Hepatocyte (in vitro differentiated cells): ENCODE measurements at places on chromosomes 6 and 20. TPM values are rescaled to one million over a fixed set of nuclear protein-coding genes. Genes with fewer than 3 reads are reported as not detected.
A peak's percentile ranks its signal among the peaks of the same experiment; 100 is the strongest.

- H3K4me1 ChIP-seq = peaks cover 6% of the 10 kb centered on the region
- DNase-seq = peak; percentile 82
- peak overlapping the region; percentile 87 for H3K27ac ChIP-seq
- H3K27me3 ChIP-seq = no peaks in the 10 kb centered on the region
- no peaks in the 10 kb centered on the region for H3K36me3 ChIP-seq
- peak overlapping the region; percentile 59 for H3K4me3 ChIP-seq
These were observed 56.6 kb upstream of the RREB1 start for GRCh38 chr6:7050872-7051779.

DNA sequence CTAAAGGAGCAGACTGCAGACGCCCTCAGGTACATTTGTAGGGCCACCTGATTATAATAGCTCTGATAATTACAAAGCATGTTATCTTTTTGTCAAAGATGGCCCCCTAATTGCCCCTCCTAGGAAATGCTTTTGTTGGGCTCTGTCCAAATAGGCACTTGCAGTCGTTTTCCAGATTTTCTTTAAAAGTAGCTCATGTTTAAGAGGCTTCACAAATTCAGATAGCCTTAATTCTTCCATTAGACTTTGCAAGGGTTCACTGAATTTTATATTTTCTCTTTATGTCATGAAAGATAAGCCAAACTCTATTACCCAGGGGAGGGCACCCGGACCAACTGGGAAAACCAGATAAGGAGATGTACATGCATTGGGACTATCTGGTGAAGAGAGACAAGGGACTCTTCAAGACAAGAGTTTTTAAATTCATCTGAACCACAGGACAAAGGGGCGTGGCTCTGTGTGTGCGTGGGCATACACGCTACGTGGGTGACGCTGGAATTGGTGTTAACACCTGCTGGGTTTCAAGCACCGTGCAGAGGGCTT is 95.6 kb downstream of the TOX2 start:
- no peaks in the 10 kb centered on the region for H3K27me3 ChIP-seq
- no peak for DNase-seq
- H3K4me3 ChIP-seq = no peak overlapping the region

DNA sequence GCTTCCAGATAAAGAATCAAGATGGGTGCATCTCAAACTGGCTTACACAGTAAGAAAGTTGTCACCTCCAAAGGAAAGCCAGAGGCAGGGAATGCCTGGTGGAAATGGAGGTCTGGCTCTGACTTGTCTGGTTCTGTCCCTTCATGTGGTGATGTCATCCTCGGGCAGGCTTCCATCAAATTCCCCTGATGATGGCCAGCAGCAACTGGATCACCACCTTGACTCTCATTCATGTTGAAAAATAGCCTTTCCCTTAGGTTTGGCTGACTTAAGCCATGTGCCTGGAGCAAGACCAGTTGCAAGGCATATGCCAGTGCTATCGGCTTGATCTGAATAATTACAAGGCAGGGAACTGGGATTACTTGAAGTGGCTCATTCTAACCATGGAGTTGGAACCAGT is 28.8 kb downstream of the IMPG1 start:
- no peaks in the 10 kb centered on the region for H3K27me3 ChIP-seq
- H3K4me3 ChIP-seq = no peak overlapping the region
- H3K4me1 ChIP-seq = no peaks in the 10 kb centered on the region
- no peak overlapping the region for H3K27ac ChIP-seq
- no peak for DNase-seq

DNA sequence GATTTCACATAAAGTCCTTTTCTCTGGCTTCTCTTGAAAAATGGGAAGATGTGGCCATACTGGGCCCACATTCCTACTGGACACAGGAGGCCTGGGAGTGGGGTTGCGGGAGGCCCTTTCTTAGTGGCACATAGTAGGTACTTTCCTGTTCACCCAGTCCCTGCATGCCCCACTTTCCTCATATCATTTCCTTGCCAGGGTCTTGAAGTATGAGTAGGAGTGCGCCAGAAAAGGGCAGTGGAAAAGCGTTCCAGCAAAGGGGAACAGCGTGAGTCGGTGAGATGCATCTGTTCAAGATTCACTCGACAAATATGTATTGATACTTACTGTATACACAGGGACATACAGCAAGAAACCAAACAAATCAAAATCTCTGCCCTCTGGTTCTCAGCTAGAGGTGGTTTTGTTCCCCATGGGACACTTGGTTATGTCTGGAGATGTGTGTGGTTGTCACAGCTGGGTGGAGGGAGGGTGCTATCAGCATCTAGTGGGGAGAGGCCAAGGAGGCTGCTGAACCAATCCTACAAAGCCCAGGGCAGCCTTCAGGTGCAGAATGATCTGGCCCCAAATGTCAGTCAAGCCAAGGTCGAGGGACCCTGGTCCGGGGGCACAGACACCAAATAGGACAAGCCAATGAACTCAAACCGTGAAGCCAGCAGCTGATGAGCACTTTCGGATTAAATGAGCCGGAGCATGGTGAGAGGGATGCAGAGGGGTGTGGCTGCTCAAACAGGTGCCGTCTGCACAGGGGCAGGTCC is 151.4 kb downstream of the CEBPB start:
- peaks cover 15% of the 10 kb centered on the region for H3K4me1 ChIP-seq
- no peaks in the 10 kb centered on the region for H3K36me3 ChIP-seq
- no peak for DNase-seq
- H3K4me3 ChIP-seq = no peak overlapping the region
- H3K27ac ChIP-seq = no peak overlapping the region

DNA sequence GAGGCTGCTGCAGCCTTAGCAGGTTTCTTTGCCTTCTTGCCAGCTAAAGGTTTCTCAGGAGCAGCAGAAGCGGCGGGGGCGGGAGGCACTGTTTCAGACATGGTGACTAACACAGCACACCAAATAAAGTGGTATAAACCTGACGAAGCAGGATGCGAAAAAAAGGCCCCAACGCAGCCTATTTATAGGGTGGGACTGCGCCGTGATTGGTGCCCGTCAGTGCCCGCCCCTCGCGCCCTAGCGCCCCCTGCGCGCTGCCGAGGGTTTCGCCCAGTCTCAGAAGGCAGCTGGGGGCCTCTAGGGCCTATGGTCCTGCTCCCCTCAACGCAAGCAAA is 55.0 kb downstream of the TRIM38 start:
- no peak overlapping the region for H3K27ac ChIP-seq
- no peaks in the 10 kb centered on the region for H3K4me1 ChIP-seq
- no peak for DNase-seq
- H3K4me3 ChIP-seq = no peak overlapping the region
- H3K36me3 ChIP-seq = no peaks in the 10 kb centered on the region

DNA sequence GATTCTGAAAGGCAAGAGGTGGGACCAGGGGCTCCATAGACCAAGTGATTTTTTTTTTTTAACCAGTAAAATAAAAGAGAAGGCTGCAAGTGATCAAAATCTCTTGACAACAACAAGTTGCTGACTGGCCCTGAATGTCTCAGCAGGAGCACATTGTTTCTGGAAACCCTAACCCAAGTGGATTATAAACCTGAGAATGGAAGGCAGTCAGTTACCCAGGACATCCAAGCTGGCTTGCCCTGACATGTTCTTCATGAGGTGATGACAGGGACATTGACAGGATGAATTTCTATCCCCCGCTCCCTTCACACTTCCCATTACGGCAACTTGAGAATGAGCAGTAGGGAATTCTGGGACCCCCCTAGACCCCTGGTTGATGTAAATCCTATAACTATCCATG is 49.6 kb upstream of the RIPOR2 start:
- peaks cover 11% of the 10 kb centered on the region for H3K4me1 ChIP-seq
- H3K36me3 ChIP-seq = no peaks in the 10 kb centered on the region
- no peak overlapping the region for H3K27ac ChIP-seq
- no peaks in the 10 kb centered on the region for H3K27me3 ChIP-seq

DNA sequence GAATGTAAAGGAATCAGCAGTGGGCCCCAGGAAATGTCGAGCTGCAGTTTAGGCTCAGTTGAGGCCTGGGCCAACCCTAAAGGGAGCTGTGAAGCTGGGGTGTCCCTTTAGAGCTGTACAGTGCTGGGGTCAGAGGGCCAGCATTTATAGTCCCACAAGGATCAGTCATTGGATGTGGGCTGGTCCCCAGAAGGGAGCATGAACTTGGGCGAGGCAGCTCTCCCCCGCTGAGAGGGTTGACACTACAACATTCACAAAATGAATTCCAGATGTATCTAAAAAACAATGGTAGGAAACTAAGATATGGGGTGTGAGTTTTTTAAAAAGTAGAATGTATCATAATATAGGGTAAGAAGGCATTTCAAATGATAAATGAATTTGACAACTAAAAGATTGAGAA is 29.7 kb upstream of the TMX4 start:
- peaks cover 2% of the 10 kb centered on the region for H3K27me3 ChIP-seq
- no peaks in the 10 kb centered on the region for H3K4me1 ChIP-seq
- H3K4me3 ChIP-seq = no peak overlapping the region
- no peak overlapping the region for H3K27ac ChIP-seq

DNA sequence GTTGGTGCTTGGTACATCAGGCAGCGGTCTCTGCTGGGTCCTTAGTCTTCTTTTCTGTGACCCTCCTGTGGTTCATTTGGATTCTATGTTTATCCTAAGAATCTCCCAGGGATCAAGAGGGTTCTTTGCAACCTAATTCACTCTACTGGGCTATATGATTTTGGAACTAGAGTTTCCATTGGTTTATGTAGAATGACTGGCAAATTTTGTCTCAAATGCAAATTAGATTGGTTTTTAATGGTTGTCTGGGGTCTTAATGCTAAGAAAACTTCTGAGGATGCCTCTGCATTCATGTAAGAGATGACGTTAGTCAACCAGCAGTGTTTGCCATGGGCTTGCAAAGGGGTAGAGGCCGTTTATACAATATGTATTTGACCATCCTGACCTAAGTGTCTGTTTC is 129.8 kb upstream of the ZFP64 start:
- DNase-seq = no peak
- no peaks in the 10 kb centered on the region for H3K36me3 ChIP-seq
- no peak overlapping the region for H3K4me3 ChIP-seq
- no peaks in the 10 kb centered on the region for H3K27me3 ChIP-seq
- H3K27ac ChIP-seq = no peak overlapping the region

DNA sequence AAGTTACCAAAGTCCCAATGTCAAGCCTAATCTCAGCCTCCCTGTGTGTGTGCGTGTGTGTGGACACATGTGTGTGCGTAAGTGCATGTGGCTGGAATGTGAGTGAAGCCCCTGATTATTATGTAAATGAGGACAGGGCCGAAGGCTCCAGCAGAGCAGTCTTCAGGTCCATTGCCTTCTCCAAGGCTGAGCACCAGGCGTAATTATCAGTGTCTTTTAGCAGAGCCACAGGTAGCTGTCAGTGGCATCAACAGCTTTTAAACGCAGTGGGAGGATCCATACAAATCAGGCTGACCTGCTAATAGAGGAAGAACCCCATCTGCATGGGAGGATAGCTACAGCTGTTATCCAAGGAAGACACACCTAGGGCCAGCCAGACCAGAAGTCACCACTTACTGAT is 324.3 kb upstream of the MOCS1 start:
- H3K27me3 ChIP-seq = peaks cover 6% of the 10 kb centered on the region
- H3K36me3 ChIP-seq = no peaks in the 10 kb centered on the region
- no peak for DNase-seq
- no peaks in the 10 kb centered on the region for H3K4me1 ChIP-seq
- no peak overlapping the region for H3K27ac ChIP-seq
- no peak overlapping the region for H3K4me3 ChIP-seq

GRCh38 chr6:79895382-79896074 is 51.8 kb downstream of the ELOVL4 start:
- no peak for DNase-seq
- no peak overlapping the region for H3K27ac ChIP-seq

GRCh38 chr20:60117065-60117464 is 158.8 kb downstream of the CDH26 start:
- H3K4me3 ChIP-seq = no peak overlapping the region
- no peak for DNase-seq
- H3K4me1 ChIP-seq = no peaks in the 10 kb centered on the region
- peaks cover 4% of the 10 kb centered on the region for H3K27me3 ChIP-seq
- H3K27ac ChIP-seq = no peak overlapping the region
- no peaks in the 10 kb centered on the region for H3K36me3 ChIP-seq

GRCh38 chr6:130047088-130047995 is 29.0 kb downstream of the L3MBTL3 start:
- no peak overlapping the region for H3K4me3 ChIP-seq
- no peaks in the 10 kb centered on the region for H3K27me3 ChIP-seq
- DNase-seq = no peak
- H3K4me1 ChIP-seq = no peaks in the 10 kb centered on the region
- H3K36me3 ChIP-seq = no peaks in the 10 kb centered on the region

DNA sequence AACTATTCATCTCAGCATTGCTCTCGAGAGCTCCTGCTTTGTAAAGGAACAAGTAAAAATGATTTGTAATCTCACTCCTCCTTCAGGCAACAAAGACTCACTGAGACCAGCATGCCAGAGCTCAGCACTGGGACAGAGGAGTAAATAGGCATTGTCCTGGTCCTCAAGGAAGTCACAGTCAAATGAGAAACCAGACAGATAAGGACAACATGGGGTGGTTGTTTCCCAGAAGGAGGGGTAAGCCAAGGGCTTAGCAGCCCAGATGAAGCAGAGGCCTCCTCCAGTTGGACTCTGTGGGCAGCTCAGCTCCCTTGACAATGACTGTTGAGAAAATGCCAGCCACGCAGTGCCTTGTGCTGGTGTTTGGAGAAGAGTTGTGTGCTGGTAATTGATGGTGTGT is 425.7 kb upstream of the CHD6 start:
- no peak overlapping the region for H3K27ac ChIP-seq
- H3K4me3 ChIP-seq = no peak overlapping the region
- no peaks in the 10 kb centered on the region for H3K36me3 ChIP-seq
- H3K4me1 ChIP-seq = no peaks in the 10 kb centered on the region
- DNase-seq = no peak

DNA sequence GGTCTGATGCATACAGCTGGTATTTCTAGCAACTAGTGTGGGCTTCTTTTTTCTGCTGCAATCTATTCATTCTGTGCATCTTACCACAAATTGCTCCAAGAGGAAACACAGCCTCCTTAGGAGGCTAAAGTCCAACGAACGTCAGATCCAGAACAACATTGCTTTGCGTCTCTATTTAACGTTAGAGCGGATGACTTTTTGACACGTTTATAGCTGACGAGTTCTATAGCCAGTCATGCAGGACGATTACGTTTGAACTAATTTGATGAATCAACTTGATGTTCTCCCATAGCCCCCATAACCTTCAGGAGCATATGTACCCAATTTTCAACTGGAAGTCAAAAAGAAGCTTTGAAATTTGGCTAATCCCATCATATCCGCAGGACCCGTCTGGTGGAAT is 59.9 kb downstream of the TSHZ2 start:
- no peaks in the 10 kb centered on the region for H3K4me1 ChIP-seq
- H3K4me3 ChIP-seq = no peak overlapping the region
- H3K27me3 ChIP-seq = no peaks in the 10 kb centered on the region
- H3K36me3 ChIP-seq = no peaks in the 10 kb centered on the region
- H3K27ac ChIP-seq = no peak overlapping the region
- DNase-seq = no peak

- no peaks in the 10 kb centered on the region for H3K36me3 ChIP-seq
- H3K27me3 ChIP-seq = no peaks in the 10 kb centered on the region
- no peak for DNase-seq
- H3K4me1 ChIP-seq = no peaks in the 10 kb centered on the region
- no peak overlapping the region for H3K27ac ChIP-seq
These were observed 13.3 kb downstream of the ETV7 start for GRCh38 chr6:36374194-36374593.

The HLA-DOB gene
- total RNA-seq = not detected in 2 replicates

The LHFPL5 gene
- total RNA-seq = not detected in 2 replicates

The PRKN gene
- 2.3 and 2.8 TPM in 2 replicates for total RNA-seq

The FAXC gene
- total RNA-seq = 5.3 and 8.9 TPM in 2 replicates

The CALHM6 gene
- total RNA-seq = 0.83 TPM in 1 of 2 replicates, not detected in the other

The SMLR1 gene
- total RNA-seq = 23.7 and 28.9 TPM in 2 replicates

The ASIP gene
- total RNA-seq = not detected in 2 replicates

The PRDM13 gene
- total RNA-seq = not detected in 2 replicates

The DLK2 gene
- total RNA-seq = 0.33 and 0.60 TPM in 2 replicates

The SPINT3 gene
- not detected in 2 replicates for total RNA-seq

The ADGB gene
- total RNA-seq = 0.33 TPM in 1 of 2 replicates, not detected in the other

The EFCAB8 gene
- total RNA-seq = 0.53 TPM in 1 of 2 replicates, not detected in the other
